Stimulated activated CD8-positive, alpha-beta memory T cell treated with anti-CD3 and anti-CD28 coated beads, Interleukin-7, amount 100 ng/mL, for 4 hours (primary cell): ENCODE measurements at places on chromosomes 12 and 14.

- no peak for DNase-seq
Observed at GRCh38 chr12:79549531-79550271, 141.1 kb downstream of the PAWR start.

GRCh38 chr12:62748941-62749468 is 185.9 kb downstream of the PPM1H start:
- no peak for DNase-seq

DNA sequence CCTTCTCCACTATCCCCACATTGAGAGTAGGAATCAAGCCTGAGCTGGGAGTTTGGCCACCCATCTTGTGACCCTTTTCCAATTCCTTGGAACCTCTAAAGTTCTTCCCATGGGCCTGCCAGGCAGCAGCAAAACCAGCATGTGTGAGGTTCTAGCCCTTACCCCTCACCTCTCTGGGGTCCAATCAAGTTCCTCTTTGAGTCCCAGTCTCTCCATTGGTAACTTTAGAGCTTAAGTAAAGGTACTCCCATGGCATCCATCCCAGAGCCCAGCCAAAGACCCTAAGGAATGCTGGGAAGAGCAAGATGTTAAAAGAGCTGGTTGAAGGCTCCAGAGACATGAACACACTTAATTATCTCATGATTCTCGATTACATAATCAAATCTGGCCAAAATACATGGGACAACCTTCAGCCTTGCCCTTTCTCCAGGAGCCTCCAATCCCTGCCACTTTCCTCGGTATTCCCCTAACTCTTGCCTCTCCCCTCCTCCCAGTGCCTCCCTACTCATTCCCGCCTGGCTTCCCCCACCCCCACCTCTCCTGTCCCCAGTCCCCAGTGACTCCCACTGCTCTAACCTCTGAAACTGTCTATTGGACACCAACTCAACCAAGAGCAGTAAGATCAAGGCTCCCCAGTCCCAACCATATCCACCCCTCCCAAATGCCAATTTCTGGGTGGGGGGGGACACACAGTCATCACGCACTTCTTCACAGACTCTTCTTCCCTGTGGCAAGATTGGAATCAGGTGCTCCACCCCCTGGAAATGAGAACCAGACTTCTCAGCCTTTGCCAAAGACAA is 4.8 kb upstream of the TNS2 start:
- DNase-seq: no peak

- DNase-seq: no peak
Observed at GRCh38 chr12:78240827-78241226, 410.1 kb downstream of the NAV3 start.

DNA sequence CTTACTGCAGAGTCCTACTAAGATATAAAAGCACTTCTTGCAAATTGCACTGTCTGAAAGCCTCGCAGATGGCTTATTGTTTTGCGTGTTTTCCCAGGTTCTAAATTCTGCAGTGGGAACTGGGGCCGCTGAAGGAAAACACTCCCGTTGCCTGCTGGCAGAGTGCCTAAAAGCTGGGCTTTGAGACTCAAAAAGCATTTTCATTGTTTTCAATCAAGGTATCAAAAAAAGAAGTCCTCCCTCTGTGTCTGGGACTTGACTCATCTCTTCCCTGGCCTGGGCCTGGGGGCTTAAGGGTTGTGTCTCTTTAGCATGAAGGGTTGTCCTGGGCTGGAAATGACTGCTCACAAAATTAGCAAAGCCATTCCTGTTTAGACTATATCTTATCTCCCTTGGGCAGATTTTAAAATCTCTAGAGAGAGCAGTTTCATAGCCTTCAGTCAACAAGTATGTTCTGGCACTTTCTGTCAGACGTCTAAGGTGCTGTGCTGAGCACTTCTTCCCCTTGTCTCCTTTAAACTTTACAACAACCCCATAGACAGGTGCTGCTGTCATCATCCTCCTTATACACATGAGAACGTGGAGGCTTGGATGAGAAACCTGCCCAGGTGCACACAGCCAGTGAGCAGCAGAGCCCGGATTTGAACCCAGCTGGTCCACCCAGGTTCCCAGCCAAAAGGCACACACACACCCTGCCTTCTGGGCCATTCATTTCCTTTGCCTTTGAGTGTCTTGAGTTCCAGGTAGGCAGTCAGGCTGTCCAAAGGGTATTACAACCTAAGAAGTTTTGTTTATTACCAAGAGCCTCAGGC is 31.1 kb downstream of the ELK3 start:
- no peak for DNase-seq

- DNase-seq: no peak
Observed at GRCh38 chr14:90625445-90625844, 190.8 kb downstream of the TTC7B start.

- no peak for DNase-seq
Observed at GRCh38 chr14:50756300-50756699, 74.7 kb downstream of the NIN start.

GRCh38 chr12:42356344-42356743 is 30.4 kb downstream of the PPHLN1 start:
- no peak for DNase-seq

DNA sequence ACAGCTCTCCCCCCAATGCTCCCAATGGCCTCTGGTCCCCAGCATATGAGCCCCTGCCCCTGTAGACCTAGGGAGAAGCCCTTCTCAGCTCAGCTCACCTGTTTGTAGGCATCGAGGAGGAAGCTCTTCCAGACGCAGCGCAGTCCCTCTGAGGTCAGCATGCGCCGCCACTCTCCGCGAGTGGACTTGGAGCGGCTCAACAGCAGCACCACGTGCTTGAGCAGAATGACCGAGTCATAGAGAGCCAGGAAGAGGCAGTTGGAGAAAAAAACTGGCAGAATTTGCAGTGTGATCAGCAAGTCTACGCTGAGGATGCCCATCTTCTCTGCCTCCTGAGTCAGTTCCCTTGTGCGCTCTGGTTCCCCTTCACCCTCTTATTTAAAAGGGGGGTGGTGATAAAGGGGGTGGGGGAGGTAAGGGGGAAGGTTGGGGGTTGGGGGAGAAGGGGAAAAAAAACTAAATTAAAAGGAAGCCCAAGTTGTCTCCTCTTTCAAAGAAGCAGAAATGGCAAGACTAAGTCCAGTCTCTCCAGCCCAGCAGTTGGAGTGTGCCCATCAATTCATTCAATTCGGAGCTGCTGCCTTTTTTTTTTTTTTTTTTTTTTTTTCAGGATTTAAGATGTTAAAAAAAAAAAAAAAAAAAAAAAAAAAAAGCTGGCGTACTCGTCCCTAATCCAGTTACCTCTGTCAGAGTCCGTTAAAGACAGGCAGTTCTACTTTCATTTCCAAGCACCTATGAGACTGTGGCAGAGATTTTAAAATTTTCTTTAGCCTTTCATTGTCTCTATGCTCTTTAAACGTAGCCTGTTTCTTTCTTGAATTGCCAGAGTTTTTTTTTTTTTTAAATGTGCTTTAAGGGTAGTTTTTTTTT is at the start of gene DIO2:
Gene DIO2 (minus strand): TSS at position 352 of the 870 bp plus-strand sequence. CDS start 32 bp downstream, at position 320.
- no peak for DNase-seq

DNA sequence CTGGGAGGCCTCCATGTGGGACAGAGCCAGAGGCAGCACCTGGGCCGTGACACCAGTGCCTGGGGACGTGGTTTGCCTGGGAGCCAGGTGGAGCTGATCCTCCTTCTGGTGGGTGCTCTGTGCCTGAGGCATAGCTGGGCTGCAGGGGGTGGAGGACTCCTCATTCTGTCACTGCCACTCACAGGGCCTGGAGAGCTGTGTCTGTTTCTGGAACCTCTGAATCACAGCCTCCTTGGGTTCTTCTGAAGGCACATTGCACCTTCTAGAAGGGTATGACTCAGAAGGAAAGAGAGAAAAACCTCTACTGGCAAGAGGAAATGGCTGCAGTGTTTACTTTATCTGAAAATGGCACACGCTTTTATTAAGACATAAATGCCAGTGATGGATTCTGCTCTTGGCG is 659.8 kb downstream of the VRK1 start:
- peak; percentile 70 for DNase-seq

- DNase-seq: no peak
Observed at GRCh38 chr12:114981036-114981435, 297.1 kb upstream of the TBX3 start.

DNA sequence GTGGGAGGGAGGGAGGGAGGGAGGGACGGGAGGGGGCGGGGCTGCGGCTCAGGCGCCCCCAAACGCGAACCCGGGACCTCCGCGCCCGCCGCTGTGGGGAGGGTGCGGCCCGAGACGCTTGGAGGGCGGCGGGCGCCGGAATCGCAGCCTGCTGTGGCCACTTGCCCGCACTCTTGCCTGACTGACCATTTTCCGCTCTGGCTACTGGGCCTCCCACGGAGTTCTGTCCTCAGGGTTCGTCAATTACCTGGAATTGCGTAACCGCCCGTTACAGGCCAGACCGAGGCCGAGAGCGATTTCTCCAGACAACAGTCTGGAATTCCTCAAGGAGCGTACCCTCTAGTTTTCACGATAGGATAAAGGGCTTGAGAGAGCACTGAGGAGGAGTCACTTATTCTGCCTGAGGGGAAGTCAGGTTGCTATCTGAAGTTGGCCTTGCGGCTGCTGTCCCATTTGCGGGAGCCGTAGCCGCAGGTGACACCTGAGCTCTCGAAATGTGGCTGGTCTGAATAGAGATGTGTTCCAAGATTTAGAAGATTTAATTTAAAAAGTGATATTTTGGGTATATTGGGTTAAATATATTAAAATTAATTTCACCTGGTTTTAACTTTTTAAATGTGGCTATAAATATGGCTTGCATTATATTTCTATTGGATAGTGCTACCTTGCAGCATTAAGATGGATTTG is 446 bp upstream of the ZNF641 start:
- DNase-seq: no peak

DNA sequence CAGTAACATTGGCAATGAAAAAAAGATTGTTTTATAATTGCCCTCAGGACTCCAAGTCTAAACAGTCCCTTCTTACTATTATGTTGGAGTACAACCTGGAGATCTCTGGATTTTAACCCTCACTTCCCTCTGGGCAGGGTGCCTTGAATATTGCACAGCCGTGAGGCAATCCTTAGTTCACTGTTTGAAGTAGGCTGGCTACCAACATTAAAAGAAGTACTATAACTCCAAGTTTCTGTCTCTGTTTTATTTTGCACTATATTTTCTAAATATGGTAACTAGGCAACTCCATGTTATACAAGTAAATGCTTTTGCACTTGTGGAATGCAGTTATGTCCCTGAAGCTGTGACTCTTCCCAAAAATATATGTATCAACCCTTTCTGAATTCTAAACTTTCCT is 490.7 kb downstream of the EGLN3 start:
- no peak for DNase-seq

DNA sequence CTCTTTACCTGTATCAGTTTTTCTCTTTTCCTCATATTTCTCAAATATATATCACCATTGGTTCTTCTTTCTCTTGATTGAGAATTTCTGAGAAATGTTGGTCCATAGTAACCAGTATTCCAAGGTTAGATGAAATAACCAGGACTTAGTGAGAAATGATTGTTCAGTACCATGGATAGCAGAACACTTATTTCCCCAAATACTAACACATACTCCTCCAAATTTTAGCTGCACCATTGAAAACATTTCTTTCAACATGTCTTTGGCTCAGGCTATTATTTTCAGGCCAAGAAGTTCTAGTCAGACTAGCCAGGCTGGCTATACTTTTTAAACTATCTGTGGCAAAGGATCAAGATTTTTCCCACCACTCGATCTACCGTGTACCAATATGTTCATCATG is 113.3 kb downstream of the PTPRO start:
- DNase-seq: no peak

DNA sequence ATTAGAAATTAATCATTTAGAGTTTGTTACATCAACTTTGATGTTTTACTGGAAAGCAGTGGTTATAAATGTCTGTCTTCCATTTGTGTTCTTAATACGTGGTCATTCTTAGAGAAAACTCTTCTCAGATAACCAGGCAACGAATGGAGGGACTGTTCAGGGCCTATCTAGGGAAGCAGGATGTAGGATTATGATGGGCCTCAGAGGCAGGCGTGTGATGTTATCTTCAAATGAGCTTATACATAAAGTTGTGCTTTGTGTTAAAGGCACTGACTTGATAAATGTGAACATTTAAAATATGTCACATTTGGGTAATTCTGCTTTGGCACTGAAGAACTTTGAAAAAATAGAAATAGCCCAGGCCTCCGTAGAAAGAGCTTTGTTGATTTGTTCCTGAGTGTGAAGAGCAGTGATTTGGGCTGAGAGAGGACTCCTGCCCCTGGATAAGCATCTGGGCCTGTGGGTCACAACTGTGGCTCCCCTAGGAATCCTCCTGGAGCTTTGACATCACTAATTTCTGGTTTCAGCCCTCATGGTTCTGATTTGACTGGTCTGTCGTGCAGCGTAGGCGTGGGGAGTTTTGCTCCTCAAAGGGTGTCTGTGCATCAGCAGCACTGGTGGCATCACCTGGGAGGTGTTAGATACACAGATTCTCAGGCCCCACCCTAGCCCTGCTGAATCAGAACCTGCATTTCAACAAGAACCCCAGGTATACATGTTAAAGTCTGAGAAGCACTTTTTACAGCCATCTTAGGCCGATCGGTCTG is 55.4 kb downstream of the SAMD4A start:
- no peak for DNase-seq

DNA sequence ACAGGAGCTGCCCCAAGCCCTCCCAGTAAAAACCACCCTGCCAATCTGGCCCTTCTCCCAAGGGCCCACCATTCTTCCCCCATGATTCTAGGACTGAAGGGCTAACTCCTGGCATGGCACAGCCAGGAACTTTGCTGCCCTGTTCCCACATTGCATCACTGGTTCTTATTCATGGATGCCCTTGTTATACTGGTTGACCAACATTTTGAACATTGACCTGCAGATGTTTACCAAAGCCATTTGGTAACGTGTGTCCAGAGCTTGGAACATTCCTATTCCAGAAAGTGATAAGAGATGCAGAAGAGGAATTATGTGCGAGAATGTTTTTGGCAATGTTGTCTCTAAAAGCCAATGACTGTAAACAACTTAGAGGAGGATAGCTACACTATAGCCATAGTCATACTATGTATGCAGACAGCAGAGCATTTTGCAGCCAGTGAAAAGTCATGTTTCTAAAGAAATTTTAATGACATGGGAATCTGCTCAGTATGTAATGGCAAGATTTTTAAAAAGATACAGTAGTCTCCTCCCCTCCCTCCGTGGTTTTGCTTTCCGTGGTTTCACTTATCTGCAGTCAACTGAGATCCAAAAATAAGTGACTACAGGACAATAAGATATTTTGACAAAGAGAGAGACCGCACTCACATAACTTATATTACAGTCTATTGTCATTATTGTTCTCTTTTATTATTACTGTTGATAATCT is 108.8 kb downstream of the DAAM1 start:
- DNase-seq: no peak

DNA sequence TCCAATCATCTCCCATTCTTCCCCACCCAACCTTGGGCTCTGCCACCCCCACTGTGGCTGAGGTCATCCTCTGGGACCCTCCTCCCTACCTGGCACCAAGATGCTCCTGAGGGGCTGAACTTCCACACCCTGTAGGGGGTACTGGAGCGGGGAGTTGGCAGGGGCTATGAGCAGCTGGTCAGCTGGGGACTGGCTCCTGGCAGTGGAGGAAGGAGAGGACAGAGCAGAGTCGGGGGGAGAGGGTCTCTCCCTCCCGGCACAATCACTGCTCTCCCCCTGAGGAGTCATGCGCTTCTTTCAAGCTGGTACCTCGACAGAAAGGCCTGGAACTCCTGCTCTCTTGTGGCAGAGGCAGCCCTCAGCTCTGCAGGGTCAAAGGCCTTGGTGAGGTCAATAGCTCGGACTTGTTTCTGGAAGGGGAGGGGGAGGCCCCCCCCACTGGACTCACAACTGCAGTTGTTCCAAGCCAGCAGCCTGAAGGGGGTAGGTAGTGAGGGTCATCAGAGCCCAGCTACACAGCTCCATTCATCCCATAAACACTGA is 2.0 kb downstream of the B4GALNT1 start:
- no peak for DNase-seq
